ENCODE measurements at places on chromosomes 7 and 10.

DNA sequence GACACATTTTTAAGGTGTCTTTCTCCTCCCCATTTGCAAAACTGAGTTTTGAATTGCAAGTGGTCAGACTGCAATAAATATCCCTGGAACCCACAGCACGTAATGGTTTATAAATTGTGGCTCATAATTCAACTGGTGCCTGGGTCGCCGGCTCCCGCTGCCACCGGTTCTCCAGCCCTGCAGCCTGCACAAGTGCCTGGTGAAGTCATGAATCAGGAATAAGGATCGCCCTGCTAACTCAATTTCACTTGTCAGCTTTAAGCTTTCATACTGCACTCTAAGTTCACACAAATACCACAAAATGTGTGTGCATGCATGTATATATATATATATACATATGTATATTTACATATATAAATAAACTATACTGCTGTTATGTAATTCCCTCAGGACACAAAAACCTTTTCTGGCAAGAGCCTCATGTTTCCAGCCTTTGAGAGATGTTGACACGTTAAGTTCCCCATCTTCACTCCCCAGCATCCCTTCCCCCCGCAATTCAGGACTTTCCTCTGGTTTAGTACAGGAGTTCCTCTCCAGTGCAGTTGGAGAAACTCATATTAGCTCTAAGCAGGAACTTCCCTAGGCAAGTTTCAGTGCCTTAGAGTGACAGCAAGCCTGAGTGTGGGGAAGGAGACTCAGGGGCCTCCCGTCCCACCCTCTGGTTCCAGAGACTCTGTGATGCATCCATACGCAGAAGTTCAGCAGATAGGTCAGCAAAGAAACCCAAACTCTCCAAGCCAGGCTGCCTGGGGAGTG, 129.2 kb upstream of the UNC5B start:
- DNase-seq, result peak; percentile 13

- DNase-seq, result no peak
These were observed 285.8 kb upstream of the COBL start for GRCh38 chr7:51602376-51602775.

GRCh38 chr10:121310151-121310711, 288.0 kb downstream of the FGFR2 start:
- no peak for DNase-seq

DNA sequence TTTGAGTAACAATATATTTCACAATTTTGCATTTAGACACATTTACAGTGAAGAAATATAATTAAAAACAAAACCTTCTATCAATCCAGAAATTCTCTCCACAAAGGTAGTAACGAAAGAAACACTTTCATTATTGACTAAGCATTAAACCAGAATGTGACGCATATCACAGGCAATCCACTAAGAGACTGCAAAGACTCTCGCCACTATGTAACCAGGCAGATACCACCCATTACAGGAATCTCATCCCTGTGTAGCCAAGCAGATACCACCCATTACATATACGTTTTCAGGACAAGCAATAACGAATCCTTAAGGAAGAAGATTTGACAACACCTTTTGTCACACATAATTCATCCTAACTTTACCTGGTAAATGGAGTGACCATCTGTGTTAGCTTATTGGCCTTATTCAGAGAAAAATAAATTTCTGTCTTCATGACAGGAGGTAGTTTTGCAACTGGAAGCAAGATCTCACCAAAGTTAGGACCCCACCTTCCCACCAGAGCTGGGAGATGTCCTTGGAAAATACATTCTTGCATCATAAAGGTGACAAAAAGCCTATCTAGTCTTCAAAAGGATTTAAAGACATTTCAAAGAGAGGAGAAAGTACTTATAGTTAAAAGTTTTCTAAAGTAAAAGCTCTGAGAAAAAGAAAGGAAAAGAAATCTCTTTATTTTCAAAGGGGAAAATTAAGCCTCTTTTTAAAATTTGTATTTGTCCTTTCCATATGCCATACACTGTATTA, 30.8 kb downstream of the LRRC17 start:
- no peak for DNase-seq

DNA sequence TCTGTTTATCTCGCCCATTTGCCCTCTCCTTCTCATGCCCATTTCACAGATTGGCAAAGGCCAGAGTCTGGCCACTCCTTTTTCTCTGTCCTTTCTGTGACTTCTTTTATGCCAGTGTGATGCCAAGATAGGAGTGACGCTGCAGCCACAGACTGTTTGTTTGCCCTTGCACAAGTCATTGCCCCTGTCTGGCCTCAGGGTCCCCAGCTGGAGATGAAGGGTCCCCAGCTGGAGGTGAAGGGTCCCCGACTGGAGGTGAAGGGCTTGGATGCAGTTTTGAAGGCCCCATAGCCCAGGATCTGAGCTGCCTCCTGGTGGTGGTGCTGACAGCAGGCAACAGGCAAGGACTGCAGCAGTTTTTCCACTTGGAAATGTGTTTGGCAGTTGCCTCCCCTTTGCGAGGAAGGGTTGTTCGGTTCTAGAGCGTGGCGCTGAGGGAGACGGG, 50.8 kb upstream of the SLC29A3 start:
- DNase-seq, result peak; percentile 62

GRCh38 chr10:132589681-132590080, 52.1 kb downstream of the INPP5A start:
- DNase-seq, result no peak

DNA sequence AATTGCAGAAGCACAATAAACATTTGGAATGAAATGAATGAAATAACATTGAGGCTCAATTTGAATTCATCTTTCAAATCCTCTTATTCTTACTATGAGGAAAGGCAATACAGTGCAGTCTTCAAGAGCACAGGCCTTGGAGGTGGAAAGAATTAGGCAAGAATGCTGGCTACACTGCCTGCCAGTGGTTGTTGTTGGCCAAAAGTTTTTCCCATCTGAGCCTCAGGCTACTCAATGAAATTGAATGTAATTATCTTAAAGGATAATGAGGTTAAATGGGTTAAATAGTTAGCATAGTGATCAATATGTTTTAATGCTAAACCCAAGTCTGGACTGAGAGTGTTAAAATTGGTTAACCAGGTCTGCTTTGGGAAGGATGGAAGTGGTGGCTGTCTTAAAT, 140.9 kb downstream of the MBL2 start:
- no peak for DNase-seq

DNA sequence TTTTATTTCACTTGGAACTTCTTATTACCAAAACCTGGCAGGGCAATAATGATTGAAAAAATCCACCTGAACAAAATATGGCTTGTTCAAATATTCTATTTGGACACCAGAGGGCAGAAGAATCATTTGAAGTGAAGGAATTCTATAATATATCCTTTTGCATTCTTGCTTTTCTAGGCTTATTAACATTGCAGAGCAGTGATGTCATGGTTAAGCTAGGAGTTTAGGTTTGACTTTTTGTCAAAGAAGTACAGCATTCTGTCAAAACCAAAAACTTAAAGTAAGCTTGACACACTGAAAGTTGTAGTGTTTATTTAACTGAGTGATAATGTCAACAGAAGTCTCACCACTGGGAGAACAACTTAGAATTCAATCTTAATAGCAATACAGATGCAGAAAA, 156.0 kb downstream of the SEMA3D start:
- no peak for DNase-seq

DNA sequence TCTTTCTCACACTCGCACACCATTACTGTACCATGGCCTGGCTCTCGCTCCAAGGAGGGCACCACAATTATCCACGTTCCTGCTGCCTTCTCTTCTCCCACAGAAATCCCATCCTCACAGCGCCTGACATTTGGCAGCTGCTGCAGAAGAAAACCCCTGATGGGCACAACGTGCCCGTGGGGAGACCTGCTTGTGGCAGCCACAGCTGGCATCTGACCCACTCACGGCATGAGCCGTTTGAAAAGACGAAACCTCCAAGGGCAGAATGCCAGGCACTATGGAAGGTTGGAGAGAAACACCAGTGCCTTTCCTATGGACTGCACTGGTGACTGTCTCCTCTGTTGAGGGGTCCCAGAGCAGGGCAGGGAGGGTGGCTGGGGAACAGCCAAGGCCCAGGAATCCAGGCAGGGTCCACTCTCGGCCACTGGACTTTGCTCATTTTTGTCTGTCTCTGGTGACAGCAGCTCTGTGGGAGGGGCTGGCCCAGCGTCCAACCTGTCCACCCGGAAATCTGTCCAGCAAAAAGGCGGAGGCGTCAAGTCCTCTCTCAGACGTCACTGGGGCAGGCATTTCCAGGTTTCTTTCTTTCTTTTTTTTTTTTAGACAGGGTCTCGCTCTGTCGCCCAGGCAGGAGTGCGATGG, 61.0 kb upstream of the MKRN1 start:
- DNase-seq, result no peak

DNA sequence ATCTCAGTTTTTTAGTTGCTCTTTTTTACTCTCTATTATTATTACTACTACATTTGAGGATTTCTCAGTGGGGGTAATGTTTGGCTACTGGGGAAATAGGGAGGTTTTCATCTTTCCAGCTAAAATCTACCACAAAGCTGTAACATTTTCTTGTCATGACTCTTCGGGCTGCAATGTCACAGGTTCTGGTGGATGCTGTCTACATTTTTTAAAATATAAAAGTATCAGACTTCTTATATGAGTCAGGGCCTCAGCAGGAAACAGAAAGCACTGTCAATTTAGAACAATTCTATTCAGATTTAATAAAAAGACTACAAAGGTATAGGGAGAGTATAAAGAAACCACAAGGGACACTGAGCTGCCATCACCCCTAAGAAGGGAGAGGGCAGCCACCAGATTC, 61.6 kb downstream of the DNAJC12 start:
- DNase-seq, result no peak

GRCh38 chr10:30384701-30385201, 35.7 kb upstream of the MTPAP start:
- DNase-seq, result peak; percentile 66

DNA sequence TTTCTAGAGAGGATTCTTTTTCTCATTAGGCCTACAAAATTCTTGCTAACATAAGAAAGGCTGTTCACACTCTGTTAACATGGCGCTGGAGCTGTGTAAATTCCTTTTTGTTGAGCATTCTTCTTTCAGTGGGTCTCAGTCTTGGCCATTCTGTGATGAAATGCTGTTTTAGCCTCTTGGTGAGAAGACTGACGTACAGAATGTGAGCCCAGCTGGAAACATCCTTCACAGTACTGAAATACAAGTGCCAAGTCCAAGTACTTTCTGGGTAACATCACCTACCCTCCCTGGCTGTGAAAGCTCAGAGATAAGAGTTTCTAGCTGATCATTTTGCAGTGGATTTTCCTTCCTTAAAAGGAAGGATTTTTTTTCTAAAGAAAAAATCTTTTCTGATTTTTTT, 231.8 kb downstream of the AHR start:
- DNase-seq, result no peak

DNA sequence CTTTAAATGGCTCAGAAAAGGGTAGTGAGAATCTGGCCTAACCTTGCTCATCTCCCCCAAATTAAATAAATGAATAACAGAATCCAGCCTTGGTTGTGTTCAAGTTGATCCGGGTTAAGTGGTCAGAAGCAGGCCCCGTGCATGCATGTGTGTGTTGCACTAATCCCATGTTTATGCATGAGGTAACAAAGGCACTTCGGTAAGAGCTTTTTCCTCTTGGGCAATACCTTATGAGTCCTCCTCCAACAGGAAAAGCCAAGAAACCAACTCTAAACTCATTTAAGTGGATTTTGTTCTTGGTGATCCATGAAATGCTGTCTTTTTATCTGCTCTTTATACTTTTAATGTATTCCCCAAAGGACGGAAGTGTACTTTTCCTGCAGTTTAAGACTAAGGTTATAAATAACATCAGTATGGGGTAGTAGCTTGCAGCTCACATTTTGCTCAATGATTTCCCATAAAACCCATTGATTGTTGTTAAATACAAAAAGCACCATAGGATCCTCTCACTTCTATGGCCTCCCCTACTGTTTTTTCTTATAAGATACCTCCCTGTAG, 104.9 kb upstream of the YAE1 start:
- no peak for DNase-seq

GRCh38 chr7:51198654-51199053, 118.0 kb downstream of the COBL start:
- DNase-seq, result no peak

GRCh38 chr10:132399117-132400035, 2.4 kb downstream of the PWWP2B start:
- DNase-seq, result no peak

GRCh38 chr10:93075369-93076221, 1.9 kb downstream of the CYP26A1 start:
- no peak for DNase-seq

- no peak for DNase-seq
These were observed 5.4 kb upstream of the ASL start for GRCh38 chr7:66070222-66070621.

DNA sequence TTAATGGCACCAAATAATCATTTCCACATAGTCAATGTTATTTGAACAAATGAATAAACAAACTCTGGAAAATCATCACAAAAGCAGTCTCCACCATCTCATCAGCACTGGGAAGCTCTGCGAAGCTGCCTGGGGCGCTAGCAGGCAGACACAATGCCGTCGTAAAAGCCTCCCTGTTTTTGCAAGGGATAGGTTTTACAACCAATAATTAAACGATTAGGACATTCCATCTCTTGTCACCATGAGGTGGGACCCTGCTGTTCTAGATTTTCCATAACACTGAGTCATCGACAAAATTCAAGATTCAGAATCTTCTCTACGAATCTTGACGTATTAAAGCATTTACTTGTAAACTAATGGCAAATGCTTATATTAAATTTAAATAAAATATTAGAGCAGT, 172.8 kb upstream of the AKR1E2 start:
- no peak for DNase-seq

DNA sequence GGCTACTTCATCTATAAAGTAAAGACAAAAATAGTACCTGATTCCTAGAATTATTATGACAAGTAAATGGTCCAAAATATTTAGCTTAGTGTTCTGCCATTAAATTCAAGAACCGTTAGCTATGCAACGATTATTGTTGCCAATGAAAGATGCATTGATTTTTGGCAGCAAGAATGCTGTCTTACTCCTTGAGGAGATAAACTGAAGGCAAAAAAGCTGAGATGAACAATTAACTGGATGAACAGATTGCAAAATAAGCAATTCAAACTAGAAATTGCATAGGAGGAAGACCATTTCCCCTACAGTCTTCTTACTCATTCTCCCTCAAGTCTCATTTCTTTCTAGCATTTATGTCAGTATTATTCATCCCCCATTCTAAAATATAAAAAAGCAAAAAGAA, 484.5 kb downstream of the PLXDC2 start:
- no peak for DNase-seq

- DNase-seq, result no peak
These were observed 118.0 kb upstream of the PRSS58 start for GRCh38 chr7:142375710-142376313.
